NCI-H1694 (cell line): ENCODE measurements at places on chromosomes 4 and X.
A peak's percentile ranks its signal among the peaks of the same experiment; 100 is the strongest.

GRCh38 chr4:187565416-187565815 is 430.2 kb upstream of the ZFP42 start:
- DNase-seq: no peak

GRCh38 chr4:3762264-3762663 is 3.9 kb upstream of the ADRA2C start:
- DNase-seq: no peak

GRCh38 chr4:130922955-130923354 is 1827.0 kb downstream of the C4orf33 start:
- DNase-seq: no peak

DNA sequence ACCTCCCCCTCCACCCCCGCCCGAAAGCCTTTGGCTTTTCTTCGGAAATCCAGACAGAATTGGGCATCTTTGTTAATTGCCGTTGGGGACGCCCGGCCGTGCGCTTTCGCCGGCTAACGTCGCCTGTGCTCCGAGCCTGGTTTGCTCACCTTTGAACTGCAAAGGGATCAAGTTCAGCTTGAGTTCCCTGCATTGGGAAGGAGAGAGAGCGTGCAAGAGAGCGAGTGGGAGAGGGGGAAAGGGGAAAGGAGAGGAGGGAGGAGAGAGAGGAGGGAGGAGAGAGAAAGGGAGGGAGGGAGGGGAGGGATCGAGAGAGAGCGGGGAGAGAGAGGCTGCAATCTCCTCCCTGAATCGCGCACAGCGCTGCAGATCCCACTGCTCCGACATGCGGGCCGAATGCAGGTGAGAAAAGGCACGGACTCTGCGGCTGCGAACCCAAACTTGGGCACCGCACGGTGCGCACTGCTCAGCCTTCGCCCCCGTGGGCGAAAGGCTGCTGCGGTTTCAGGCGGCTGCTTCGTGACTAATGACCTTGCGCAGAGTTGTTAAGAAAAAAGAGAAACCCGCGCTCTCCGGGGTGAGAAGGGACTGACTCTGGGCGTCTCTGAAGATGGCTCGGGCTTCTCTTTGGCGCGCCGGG is at the start of gene PCDH7:
Gene PCDH7 (plus strand): TSS at position 349 of the 640 bp plus-strand sequence. CDS start 1,054 bp downstream, outside the sequence.
- no peak for DNase-seq

DNA sequence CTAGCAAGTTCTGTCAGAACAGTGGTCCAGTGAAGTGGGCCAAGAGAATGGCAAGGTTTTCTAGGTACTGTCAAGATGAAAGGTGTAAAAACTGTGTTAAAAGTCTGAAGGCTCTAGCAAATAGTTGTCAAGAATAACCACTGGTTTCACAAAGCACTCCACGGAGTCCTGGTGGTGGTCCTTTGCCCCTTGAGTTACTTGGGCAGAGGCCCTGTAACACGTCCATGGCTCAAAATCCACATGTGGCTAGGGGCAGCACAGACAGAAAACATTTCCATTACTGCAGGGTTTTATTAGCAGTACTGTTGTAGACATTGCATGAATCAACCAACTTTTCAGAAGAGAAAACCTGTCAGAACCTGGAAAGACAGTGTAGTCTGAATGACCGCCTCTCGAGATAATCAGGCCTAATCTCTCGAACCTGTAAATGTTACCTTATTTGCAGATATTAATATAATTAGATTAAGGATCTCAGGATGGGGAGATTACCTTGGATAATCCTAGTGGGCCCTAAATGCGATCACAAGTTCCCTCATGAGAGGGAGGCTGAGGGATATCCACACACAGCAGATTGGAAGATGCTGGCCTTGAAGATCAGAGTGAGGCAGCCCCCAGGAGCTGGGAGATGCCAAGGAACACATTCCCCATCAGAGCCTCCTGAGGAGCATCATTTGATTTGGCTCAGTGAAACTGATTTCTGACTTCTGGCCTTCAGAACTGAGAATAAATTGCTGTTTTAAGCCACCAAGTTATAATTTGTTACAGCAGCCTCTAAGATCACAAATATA is 34.7 kb downstream of the ERVMER34-1 start:
- no peak for DNase-seq

- DNase-seq: no peak
Observed at GRCh38 chrX:39356119-39356807, 555.0 kb downstream of the MID1IP1 start.

DNA sequence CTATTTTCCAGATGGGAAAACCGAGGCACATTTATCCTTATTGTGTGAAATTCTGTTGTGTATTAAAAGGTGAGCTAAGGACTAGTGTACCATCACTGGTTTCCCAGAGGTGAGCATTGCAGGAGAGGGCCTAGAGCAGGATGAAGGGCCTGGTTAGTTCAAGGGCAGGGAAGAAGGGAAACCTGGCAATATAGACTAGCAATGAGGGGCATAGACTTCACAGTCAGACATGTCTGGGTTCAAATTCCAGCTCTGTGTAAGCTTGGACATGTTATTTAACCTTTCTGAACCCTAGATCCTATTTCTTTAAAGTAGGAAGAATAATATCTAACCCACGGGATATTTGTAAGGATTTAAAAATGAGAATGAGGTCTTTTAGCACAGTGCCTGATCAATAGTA is 50.8 kb downstream of the WDR19 start:
- DNase-seq: no peak

GRCh38 chr4:158255727-158256324 is 45.5 kb downstream of the TMEM144 start:
- DNase-seq: peak; percentile 20

DNA sequence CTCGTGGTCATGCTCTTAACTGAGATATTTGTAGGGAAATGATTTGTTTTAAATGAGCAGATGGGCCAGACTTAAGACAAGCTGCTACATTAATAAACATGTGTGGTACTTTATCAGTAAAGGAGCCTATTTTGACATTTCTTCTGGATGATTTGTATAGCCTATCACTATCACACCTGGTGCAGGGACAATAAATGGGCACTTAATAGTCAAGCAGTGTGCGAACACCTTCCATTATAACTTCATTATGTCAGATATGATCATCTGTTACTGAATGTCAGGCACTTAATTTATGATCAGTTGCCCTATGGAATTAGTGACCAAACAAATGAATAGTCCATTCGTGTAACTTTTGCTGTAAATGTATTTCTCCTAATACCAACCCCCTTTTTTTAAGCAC is 628.8 kb downstream of the ADGRL3 start:
- peak; percentile 15 for DNase-seq

DNA sequence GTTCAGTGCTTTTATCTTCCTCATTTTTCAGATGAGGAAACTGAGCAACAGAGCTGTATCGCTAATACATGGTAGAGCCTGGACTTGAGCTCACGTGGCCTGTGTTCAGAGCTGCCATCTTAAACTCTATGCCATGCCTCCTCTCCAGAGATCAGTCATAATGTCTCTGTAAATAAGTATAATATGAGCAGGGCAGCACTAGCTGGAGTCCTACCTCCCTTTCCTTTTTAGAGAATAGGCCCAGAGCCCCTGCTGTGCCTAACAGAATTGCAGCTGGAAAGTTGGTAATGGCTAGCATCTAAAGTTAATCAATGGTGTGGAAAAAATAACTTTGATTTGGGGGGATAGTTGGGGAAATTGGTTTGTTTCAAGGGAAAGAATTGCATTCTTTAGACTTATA is 20.4 kb downstream of the CASP6 start:
- DNase-seq: no peak

DNA sequence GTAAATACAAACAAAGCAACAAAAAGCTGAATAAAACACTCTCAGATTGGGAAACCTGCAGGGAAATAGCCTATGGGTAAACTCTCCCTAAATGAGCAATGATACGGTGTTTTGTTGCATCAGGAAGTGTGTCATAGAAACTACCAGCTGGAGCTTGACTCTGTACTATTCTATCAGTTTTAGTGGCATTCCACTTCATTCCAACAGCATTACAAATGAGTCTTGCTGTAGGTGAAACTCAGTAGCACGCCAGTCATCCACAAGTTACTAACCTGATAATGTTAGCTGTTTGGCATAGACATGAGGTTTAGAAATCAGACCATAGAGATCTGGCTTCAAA is 24.9 kb downstream of the FGFBP1 start:
- no peak for DNase-seq

GRCh38 chr4:26503427-26503826 is 13.1 kb upstream of the CCKAR start:
- no peak for DNase-seq

GRCh38 chrX:13774696-13775095 is 40.1 kb downstream of the OFD1 start:
- DNase-seq: no peak

DNA sequence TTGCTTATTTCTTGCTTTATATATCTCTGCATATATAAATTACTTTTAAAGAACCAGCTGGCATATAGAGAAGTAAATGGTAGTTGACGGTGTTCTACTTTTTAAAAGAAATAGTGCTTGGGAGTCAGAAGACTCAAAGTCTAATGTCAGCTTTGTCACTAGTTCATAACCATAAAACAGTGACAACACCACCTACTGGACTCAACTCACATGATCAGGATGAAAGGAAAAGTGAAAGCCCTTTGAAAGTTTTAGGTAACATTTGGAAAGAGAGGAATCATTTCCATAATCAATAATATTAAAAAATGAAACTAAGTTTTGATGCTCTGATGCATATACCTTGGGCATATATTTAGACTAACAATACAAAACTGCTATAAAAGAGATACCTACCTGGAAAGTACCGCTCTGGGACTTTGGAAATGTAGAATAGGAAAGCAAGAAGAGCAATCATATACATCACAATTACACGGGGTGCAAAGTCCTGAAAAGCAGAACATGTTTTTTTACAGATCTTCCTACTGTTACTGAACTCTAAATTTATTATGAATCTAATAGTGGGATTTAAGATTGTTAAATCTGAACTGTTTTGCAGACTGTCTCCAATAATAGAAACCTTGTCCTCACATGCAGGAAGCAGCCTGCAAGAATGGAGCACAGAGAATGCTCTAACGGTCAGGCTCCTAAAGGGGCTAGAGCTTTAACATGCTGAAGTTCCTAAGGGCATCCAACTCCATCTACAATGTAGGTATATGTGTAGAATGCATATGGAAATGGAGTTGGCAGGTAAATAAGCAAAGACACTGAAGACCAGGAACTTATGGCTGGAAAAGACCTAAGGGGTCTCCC is 15.6 kb downstream of the PAQR3 start:
- DNase-seq: no peak

DNA sequence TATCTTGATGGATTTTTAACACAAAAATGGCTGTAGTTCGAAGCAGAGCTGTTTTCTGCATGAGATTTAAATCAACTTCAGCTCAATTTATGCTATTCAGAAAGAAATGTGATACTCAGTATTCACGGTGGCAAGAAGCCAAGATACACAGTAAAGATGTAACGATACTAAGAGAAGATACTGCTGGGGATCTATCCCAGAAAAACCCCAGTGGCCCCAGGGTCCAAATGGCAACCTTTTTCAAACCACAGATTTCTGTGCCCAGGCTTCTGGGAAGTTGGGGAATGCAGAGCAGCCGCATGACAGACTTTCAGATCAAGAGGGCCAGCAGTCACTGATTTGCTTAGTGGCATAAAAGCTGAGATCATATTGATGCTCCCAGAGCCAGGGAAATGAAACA is 353.9 kb downstream of the AFF2 start:
- no peak for DNase-seq

- no peak for DNase-seq
Observed at GRCh38 chr4:5133201-5133600, 81.9 kb downstream of the STK32B start.

- no peak for DNase-seq
Observed at GRCh38 chr4:189804894-189805293, 135.8 kb upstream of the FRG1 start.

GRCh38 chrX:53262918-53263394 is 18.4 kb downstream of the IQSEC2 start:
- DNase-seq: no peak

GRCh38 chr4:184949020-184949419 is 69.3 kb upstream of the HELT start:
- no peak for DNase-seq

GRCh38 chr4:30720661-30721184 is 554 bp downstream of the PCDH7 start:
- DNase-seq: no peak

DNA sequence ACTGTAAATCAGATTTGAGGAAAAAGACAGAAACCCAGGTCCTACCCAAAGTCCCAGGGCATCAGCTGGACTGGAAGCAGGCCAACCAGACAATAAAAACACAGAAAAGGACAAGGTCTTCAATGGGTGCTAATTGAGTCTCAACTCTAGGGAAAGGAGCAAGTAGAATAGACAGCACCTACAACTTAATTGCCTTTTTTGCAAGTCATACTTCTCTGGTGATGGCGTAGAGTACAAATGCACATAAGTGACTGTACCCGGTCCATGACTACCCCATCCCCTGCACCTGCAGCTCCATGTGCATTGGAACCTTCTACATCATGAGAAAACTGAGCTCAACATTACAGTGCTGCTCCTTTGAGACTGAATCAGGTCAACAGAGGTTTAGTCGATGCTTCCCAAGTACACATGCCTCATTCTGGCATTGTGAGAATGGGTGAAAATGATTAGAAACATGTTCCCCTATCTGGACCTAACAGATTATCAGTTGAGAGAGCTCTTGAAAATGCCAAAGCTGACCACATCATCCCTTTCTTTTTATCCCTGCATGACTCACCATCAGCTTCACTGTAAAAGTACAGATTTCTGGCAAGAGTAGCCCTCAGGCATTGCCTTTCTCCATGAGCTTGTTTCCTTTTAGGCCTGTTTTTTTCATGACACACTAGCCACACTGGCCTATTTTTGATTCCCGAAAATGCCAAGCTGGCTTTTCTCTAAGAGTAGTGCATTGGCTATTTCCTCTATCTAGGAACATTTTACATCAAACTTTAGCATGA is 298.3 kb downstream of the HS3ST1 start:
- no peak for DNase-seq

- no peak for DNase-seq
Observed at GRCh38 chr4:183164963-183165362, 65.9 kb downstream of the WWC2 start.

- DNase-seq: no peak
Observed at GRCh38 chrX:133715715-133716114, 269.7 kb downstream of the GPC3 start.

- DNase-seq: no peak
Observed at GRCh38 chr4:179195887-179196286, 1753.7 kb upstream of the AGA start.

GRCh38 chr4:88134536-88135355 is 23.7 kb downstream of the ABCG2 start:
- DNase-seq: no peak

DNA sequence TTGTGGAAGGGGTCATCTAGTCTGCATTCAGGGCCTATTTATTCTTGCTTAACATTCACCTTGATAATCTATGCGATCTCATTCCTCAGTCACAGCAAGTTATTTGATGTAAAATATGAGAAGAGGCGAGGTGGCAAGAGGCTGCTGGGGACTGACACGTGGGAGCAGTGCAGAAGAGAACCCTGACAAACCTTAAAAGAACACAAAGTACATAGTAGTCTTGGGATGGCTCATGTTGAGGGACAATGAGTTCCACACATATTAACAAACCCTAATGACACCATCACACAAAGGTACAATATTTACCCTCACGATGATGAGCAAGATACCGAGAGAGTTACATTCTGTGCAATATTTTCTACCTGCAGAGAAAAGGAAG is 57.5 kb downstream of the MAML3 start:
- no peak for DNase-seq

- DNase-seq: no peak
Observed at GRCh38 chr4:183374950-183375555, 52.8 kb upstream of the CLDN24 start.

- no peak for DNase-seq
Observed at GRCh38 chrX:35682476-35682875, 115.7 kb upstream of the MAGEB16 start.

GRCh38 chr4:131426023-131426758 is 1722.9 kb upstream of the PCDH10 start:
- no peak for DNase-seq
